ENCODE measurements at places on chromosomes 1 and 21. TPM values are rescaled to one million over a fixed set of nuclear protein-coding genes. Genes with fewer than 3 reads are reported as not detected.

- no peak overlapping the region for H3K4me3 ChIP-seq
- H3K4me1 ChIP-seq, result peaks cover 34% of the 10 kb centered on the region
- peaks cover 6% of the 10 kb centered on the region for H3K36me3 ChIP-seq
These were observed 4.5 kb downstream of the EFNA3 start for GRCh38 chr1:155083052-155083541.

Gene ARHGAP30
- total RNA-seq, result 250 TPM

GRCh38 chr1:34845131-34845901 is 14.2 kb downstream of the SMIM12 start:
- H3K27me3 ChIP-seq, result no peaks in the 10 kb centered on the region
- H3K27ac ChIP-seq, result no peak overlapping the region
- H3K4me3 ChIP-seq, result no peak overlapping the region

DNA sequence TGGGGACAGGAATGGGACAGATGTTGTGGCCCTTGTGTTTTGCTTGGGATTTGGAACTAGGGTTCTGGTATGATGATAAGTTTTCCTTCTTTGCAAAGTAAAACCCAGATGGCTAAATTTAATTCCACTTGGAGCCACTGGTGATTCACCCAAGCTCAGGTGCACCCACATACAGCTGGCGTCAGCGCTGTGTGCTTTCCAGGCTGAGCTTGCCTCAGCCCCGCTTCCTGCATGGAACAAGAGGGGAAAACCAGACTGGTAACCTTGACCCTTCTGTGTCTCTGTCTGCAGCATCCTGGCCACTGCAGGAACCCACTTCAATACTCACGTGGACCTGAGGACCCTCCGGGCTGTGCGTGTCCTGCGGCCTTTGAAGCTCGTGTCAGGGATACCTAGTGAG is 94.2 kb downstream of the CACNA1E start:
- H3K27ac ChIP-seq, result no peak overlapping the region
- no peak for DNase-seq
- peaks cover 3% of the 10 kb centered on the region for H3K27me3 ChIP-seq
- no peak overlapping the region for H3K4me3 ChIP-seq
- no peaks in the 10 kb centered on the region for H3K36me3 ChIP-seq

- H3K36me3 ChIP-seq, result no peaks in the 10 kb centered on the region
- DNase-seq, result no peak
- H3K27me3 ChIP-seq, result peaks cover 43% of the 10 kb centered on the region
- no peak overlapping the region for H3K27ac ChIP-seq
- H3K4me3 ChIP-seq, result no peak overlapping the region
These were observed 7.6 kb upstream of the C4BPB start for GRCh38 chr1:207081088-207081487.

- H3K27me3 ChIP-seq, result peaks cover 36% of the 10 kb centered on the region
- no peak within 1 kb of the TSS for H3K4me3 ChIP-seq
- H3K4me1 ChIP-seq, result no peaks in the 10 kb centered on the region
- no peak within 1 kb of the TSS for H3K27ac ChIP-seq
These were observed at the start of gene KANK4 for GRCh38 chr1:62318756-62319544. Gene KANK4, minus strand, starts transcription at chr1:62319434. Its CDS starts 37,870 bp downstream, at chr1:62281564.

GRCh38 chr1:81827942-81828341 is 27.2 kb downstream of the ADGRL2 start:
- H3K27ac ChIP-seq, result no peak overlapping the region
- H3K27me3 ChIP-seq, result no peaks in the 10 kb centered on the region
- no peaks in the 10 kb centered on the region for H3K36me3 ChIP-seq

DNA sequence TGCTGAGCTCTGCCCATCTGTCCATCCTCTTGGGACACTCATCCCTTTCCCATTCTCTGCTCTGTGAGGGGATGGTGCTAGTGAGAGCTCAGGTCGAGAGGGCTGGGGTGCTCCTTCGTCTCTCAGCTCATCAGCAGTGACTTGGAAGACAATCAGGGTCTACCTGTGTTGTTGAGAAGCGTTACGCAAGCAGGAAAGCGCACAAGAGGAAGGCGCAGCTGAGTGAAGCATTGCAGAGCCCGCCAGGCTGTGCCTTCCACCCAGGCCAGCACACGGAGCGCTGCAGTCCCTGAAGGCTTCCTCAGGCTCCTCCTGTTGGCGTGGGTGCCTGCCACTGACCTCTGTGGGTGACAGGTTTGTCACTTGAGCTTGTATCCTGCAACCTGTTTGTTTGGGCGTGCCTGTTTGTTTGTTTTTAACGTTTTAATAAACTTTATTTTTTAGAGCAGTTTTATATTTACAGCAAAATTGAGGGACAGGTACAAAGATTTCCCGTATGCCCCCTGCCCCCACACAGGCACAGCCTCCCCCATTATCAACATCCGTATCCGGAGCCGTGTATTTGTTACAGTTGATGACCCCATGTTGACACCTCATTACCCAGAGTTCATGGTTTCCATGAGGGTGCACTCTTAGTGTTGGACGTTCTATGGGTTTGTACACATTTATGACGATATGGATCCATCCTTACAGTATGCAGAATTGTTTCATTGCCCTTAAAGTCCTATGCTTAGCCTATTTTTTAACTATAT is 36.7 kb downstream of the ADARB1 start:
- peaks cover 6% of the 10 kb centered on the region for H3K27me3 ChIP-seq
- peaks cover 32% of the 10 kb centered on the region for H3K4me1 ChIP-seq
- H3K36me3 ChIP-seq, result no peaks in the 10 kb centered on the region
- no peak overlapping the region for H3K27ac ChIP-seq
- peak overlapping the region; percentile 50 for H3K4me3 ChIP-seq

- H3K36me3 ChIP-seq, result peaks cover 36% of the 10 kb centered on the region
- no peak for DNase-seq
- no peaks in the 10 kb centered on the region for H3K27me3 ChIP-seq
These were observed 15.4 kb downstream of the CCDC17 start for GRCh38 chr1:45608175-45609156.

DNA sequence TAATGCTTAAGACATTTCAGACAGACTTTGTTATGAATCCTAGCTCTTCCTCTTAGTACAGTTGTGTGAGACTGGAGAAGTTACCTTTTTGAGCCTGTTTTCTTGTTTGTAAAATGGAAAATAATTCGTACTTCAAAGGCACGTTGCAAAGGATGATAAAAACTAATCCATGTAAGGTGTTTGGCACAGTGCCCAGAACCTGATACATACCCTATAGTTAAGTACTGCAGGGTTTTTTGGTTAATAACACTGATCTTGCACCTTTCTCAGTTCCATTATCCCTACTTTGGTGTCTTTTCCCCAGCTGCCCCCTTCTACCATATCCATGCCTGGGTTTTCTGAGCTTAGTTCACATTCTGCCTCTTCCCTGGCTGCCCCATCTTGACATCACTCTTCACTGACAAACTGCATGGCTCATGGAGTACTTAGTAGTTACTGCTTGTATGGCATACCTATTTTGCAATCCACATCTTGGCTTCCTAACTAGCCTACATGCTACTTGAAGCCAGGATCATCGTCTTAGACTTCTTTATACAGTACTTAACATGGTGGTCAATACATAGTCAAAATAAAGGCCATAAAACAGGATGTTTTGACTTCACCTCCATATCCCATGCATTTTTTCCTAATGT is 10.1 kb downstream of the CCDC185 start:
- H3K4me1 ChIP-seq, result no peaks in the 10 kb centered on the region
- H3K27me3 ChIP-seq, result peaks cover 51% of the 10 kb centered on the region
- H3K36me3 ChIP-seq, result peaks cover 10% of the 10 kb centered on the region
- no peak for DNase-seq
- H3K4me3 ChIP-seq, result no peak overlapping the region

- H3K27me3 ChIP-seq, result no peaks in the 10 kb centered on the region
- H3K36me3 ChIP-seq, result no peaks in the 10 kb centered on the region
- no peaks in the 10 kb centered on the region for H3K4me1 ChIP-seq
- no peak overlapping the region for H3K27ac ChIP-seq
- H3K4me3 ChIP-seq, result no peak overlapping the region
- no peak for DNase-seq
These were observed 600.6 kb upstream of the B3GALT2 start for GRCh38 chr1:193787061-193787460.

Gene COL11A1
- total RNA-seq, result not detected

Gene PDC
- not detected for total RNA-seq

Gene FCGR3A
- 34.5 TPM for total RNA-seq

Gene HPCAL4
- total RNA-seq, result 0.64 TPM

DNA sequence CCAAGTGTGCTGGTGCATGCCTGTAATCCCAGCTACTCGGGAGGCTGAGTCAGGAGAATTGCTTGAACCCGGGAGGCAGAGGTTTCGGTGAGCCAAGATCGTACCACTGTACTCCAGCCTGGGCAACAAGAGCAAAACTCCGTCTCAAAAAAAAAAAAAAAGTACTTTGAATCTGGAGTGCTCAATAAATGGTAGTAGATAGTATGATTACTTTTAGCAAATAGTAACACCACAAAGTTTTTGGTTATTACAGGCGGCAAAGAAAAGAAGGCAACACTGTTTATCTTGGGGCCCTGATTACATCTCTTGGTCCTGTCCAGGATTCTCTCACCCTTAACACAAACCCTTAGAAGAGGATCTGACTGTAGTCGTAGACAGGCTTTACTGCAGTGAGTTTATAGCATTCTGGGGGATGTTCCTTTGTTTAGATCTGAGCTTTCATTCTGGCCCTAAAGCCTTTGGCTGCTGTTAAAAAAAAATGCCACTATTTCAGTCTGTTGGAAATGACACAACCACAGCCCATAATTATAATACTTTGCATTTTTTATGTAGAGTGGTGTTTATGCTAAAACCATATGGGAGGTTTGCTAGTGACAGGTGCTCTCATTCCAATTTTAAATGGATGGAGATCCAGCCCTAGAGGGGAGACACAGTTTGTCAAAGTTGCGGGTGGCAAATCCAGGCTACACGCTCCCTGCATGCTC is 79.7 kb upstream of the SLC2A1 start:
- H3K4me3 ChIP-seq, result no peak overlapping the region
- no peaks in the 10 kb centered on the region for H3K27me3 ChIP-seq
- H3K27ac ChIP-seq, result no peak overlapping the region
- no peak for DNase-seq
- H3K4me1 ChIP-seq, result peaks cover 15% of the 10 kb centered on the region
- no peaks in the 10 kb centered on the region for H3K36me3 ChIP-seq

DNA sequence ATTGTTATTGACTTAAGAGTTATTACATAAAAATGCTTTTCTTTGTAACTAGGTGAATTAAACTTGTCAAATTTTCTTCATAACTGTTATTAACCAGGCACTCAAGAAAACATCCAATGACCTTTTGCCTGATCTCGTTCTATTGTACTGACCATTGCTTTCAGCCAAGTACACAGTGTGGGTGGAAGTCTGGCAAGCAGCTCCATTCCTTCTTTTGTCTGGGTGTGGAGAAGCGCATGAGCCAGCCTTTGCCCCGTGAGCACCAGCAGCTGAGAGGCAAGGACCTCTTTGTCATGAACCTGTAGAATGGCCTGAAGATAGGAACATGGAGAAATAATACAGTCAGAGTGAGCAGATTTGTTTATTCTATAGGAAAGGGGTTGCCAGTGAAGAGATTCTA is 57.5 kb downstream of the IARS2 start:
- no peak for DNase-seq
- H3K27me3 ChIP-seq, result no peaks in the 10 kb centered on the region
- no peak overlapping the region for H3K4me3 ChIP-seq

- no peaks in the 10 kb centered on the region for H3K4me1 ChIP-seq
- no peaks in the 10 kb centered on the region for H3K27me3 ChIP-seq
- H3K36me3 ChIP-seq, result peaks cover 4% of the 10 kb centered on the region
- DNase-seq, result peak; percentile 8
These were observed 33.7 kb downstream of the PSEN2 start for GRCh38 chr1:226903819-226904716.

DNA sequence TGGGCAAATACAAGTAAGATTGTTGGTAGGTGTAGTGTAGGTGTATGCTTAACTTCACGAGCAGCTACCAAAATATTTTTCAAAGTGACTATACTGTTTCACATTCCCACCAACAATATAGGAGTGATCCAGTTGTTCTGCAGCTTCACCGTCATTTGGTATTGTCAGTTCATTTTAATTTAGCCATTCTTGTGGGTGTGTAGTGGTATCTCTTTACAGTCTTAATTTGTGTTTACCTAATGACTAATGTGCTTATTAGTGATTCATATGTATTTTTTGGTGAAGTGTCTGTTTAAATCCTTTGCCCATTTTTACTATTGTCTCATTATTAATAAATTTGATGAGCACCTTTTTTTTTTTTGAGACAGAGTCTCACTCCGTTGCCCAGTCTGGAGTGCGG is 35.4 kb downstream of the RCSD1 start:
- peak overlapping the region; percentile 23 for H3K27ac ChIP-seq
- DNase-seq, result no peak
- H3K4me3 ChIP-seq, result no peak overlapping the region
- peaks cover 61% of the 10 kb centered on the region for H3K4me1 ChIP-seq
- H3K27me3 ChIP-seq, result no peaks in the 10 kb centered on the region

Gene CENPF
- 56.7 TPM for total RNA-seq

DNA sequence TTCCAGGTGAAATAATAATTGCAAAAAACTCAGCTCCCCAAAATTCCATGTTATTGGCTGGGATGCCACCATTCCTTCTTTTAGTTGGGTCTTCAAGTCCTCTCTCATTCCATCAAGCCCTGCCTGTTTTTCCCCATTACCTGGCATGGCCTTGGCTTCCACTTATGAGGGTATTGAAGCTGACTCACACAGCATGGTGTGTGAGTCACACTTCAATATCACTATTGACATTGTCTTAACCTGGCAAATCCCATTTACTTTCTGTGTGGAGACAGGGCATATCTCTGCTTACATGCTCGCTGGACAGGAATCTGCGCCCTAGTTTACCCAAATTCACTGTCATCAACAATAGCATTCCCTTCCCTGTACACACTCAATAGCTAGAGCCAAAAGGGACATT is 1806.8 kb downstream of the BRINP3 start:
- peaks cover 15% of the 10 kb centered on the region for H3K36me3 ChIP-seq
- no peaks in the 10 kb centered on the region for H3K4me1 ChIP-seq
- no peak overlapping the region for H3K27ac ChIP-seq
- no peak for DNase-seq

Gene ERICH3
- total RNA-seq, result not detected

Gene WDR26
- 103 TPM for total RNA-seq

Gene IQGAP3
- total RNA-seq, result 3.4 TPM

- DNase-seq, result no peak
- no peak overlapping the region for H3K4me3 ChIP-seq
- H3K4me1 ChIP-seq, result peaks cover 4% of the 10 kb centered on the region
- no peak overlapping the region for H3K27ac ChIP-seq
- no peaks in the 10 kb centered on the region for H3K36me3 ChIP-seq
These were observed 70.4 kb downstream of the MPZL1 start for GRCh38 chr1:167792188-167792565.

DNA sequence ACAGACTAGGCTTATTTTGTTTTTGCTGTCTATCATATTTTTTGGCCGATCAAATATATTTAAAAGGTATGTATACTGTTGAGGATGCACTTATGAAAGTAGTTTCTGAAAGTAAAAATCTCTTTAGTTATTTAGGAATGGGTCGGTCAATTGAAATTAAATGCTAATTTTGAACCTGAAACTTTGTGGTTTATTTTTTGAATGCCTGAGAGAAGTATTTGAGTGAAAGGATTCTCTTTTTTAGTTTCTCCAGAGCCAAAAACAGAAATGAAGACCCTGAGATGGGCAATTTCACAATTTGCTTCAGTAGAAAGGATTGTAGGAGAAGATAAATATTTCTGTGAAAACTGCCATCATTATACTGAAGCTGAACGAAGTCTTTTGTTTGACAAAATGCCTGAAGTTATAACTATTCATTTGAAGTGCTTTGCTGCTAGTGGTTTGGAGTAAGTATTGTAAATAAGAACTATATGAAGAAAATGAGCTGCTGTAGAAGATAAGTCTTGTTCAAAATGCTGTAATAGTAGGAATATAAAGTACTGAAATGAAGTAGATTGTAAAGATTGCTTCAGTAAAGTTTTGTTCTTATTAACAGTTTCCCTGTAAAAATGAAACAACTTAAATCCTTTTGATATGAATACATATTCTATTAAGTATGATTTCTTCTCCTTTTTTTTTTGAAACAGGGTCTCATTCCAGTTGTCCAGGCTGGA is 11.5 kb downstream of the USP1 start:
- H3K27me3 ChIP-seq, result no peaks in the 10 kb centered on the region
- DNase-seq, result no peak
- no peak overlapping the region for H3K4me3 ChIP-seq
- peaks cover 19% of the 10 kb centered on the region for H3K4me1 ChIP-seq
- peak overlapping the region; percentile 65 for H3K27ac ChIP-seq

Gene PLA2G2D
- not detected for total RNA-seq

Measured in natural killer cell treated with Interleukin-12 subunit alpha and Interleukin-12 subunit beta and Interleukin-15 and Interleukin-18, amount 100 ng/mL, for 72 hours (primary cell).